ENCODE measurements at places on chromosomes 5 and 9.

- DNase-seq, result no peak
These were observed 48.1 kb downstream of the SPATA31C2 start for GRCh38 chr9:88090151-88090581.

- DNase-seq, result no peak
These were observed 1063.2 kb upstream of the ACO1 start for GRCh38 chr9:31321256-31321655.

DNA sequence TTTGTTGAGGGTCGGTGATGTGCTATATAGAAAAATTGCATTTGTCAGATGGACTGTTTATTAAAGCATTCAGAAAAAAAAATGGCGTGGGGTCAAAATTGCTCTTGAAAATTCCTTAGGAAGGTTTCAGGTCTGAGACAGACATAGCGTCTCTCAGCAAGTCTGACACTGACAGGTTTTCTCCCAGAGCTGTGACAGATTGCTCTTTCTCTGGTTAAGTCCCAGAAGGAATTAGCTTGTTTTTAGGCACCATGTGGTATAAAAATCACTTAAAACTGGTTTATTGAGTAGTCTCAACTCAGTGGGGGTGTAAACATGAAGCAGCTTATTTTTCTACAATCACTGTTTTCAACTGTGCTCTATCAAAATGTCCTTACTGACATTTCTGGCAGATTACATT, 1379.8 kb downstream of the MAT2B start:
- no peak for DNase-seq

DNA sequence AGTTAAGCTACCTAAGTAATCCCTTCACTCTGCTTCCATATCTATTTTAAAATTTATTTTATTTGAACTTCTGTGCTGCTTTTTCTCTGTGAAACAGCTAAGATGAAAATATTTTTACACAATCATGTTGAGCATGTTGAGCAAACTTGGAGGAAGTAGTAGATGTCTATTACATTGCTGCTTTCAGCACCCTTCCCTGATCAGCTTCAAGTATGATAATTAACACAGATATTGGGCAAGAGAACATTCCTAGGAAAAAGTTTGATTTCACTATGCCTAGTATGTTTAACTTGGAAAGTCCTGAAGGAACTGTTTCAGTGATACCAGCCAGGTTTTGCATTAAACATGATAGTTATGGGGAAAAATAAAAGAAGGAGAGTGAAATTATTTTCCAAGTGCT, 283.6 kb downstream of the ELAVL2 start:
- DNase-seq, result no peak

DNA sequence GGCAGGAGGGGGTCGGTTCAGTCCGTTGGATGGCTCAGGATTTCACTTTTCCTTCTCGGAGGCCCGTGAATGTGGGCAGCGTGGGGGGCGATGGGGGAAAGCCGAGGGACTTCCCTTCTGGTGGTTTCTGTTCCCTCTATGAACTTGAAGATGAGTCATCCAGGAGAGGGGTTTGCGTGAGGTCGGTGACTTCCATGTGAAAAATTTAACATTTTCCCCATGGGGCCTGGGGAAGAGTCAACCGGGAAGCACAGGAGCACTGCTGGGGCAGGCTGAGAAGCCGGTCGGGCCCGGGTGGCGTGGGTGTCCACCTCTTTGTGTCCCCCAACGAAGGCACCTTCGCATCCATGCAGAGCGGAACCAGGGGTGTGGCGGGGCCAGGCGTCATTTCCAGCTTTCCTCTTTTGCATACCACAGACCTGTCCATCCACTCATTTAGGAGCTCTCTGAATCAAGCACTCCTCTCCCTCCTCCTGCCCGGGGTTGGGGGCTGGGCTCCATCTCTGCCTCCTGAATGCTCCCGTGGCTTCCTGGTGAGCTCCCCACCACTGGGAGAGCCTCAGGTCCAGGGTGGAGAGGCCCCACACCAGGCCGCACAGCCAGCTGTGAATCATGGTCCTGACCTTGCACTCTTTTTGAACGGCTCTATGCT, 68.4 kb downstream of the ANKRD33B start:
- peak; percentile 12 for DNase-seq

- no peak for DNase-seq
These were observed 92.2 kb upstream of the SLC30A5 start for GRCh38 chr5:69001627-69002026.

DNA sequence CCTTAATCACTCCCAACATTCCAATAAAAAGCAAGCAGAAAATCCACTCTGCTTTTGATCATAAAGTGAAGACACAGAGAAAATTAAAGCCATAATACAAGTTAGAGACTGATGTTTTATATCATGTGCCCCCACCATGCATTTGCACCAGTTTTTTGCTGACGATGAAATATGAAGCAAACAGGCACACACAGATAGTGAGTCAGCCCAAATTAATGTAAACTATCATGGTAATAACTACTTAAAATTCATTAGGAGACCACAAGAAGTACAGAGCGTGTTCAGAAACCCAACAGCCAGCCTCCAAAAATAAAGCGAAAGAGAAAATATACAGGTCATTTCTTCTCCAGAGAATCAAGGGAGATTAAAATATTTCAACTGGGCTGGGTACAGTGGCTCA, 46.4 kb upstream of the KDM4C start:
- DNase-seq, result no peak

DNA sequence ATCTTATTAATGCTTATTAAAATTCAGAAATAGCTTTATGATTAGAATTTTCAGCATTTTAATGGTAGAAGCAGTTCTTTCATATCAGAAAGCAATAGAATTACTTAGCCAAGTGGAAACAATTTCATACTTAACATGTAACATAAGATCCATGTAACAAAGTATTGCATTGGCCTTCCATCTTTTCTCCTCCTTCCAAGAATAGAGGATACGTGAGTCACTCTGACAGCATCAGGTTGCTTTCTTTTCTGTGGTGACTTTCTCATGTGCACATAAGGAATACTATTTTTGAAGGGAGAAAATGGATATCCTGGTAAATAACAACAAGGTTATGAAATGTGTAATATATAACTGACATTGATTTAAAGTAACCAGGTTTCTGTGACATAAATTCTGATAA, 272.2 kb downstream of the ANXA1 start:
- no peak for DNase-seq

GRCh38 chr9:130041648-130042405, 1.2 kb downstream of the FNBP1 start:
- no peak for DNase-seq

GRCh38 chr5:123585871-123586270, 73.9 kb downstream of the CSNK1G3 start:
- DNase-seq, result no peak

DNA sequence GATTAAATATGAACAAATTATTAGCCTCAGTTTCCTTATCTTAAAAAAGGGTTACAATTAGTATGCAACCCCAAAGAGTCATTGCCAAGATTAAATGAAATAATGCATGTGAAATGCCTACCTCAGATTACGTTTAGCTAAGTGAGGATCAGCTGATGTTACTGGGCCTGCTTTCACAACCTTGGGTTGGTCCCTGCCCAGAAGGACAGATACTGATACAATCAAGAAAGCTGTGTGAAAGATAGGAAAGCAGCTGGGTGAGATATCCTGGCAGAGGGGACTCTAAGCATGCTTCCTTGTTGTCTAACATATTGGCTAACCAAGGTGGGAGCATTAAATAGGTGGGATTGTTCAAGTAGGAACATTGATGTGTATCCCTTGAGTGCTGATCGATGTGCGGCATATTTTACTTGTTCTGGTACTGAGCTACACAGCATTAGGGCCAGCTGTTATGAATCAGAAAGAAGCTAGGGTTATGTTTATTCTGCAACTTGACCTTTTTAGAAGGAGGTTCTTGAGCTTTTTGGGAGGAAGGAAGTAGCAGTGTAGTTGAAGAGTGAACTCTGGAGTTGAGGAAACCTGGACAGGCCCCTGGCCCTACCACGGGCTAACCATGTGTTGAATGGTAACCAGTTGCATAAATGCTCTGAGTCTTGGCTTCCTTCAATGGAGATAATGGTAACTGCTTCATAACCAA, 28.9 kb downstream of the SNX24 start:
- DNase-seq, result no peak

DNA sequence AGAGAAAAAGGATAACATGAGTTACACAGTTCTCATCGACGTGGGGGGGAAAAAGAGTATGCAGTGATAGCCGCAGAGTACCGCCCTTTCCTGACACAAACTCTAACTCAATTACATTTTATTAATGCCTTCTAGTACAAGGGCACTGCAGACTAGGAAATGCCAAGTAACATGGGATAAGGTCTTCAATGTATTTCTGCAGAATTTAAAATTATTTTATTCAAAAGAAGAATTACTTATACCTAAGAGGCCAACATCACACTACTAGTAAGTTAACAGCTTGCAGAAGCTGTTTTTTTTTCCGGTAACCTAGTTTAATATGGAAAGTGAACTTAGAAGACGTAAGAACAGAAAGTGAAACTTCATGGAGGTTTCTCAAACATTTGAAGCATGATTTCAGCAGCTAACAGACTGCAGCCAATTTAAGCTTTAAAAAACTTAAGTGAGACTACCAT, 3.9 kb downstream of the SETX start:
- peak; percentile 13 for DNase-seq

- DNase-seq, result no peak
These were observed 419.4 kb upstream of the IRX4 start for GRCh38 chr5:2302169-2302568.

GRCh38 chr5:143418140-143418866, 14.8 kb upstream of the NR3C1 start:
- no peak for DNase-seq

GRCh38 chr5:1763548-1763911, 36.1 kb downstream of the MRPL36 start:
- DNase-seq, result no peak

DNA sequence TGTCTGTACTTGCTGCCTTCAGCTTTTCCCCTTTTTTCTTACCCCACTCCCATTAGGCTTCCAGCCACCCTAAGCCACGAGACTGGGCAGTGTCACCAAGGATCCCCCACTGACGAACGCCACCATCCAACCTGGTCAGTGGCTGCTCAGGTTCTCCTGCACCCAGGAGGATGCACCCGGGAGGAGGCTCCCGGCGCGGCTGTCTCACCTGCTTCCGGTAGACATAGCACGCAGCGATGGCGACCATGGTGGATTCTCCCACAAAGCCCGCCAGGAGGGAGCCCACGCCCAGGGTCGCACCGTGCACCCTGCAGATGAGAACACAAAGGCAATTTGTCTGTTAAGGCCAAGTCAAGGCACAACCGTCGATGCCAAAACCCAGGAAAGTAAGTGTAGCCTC, 48.1 kb downstream of the OTULIN start:
- DNase-seq, result no peak

- DNase-seq, result no peak
These were observed 1.1 kb downstream of the PRR7 start for GRCh38 chr5:177447611-177448243.

DNA sequence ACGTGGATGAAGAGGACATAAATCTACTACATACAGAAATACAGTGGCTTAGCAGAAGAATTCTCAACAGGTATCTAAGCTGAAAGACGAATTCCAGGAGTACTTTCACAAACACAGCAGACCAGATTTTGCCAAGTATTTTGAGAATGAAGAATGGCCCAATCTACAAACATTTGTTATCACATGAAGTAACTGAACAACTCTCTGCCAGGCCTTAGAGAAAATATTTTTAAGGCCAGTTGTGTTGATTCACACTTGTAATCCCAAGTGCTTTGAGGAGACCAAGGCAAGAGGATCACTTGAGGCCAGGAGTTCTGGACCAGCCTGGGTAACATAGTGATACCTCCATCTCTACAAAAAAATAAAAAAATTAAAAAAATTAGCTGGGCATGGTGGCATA, 14.3 kb downstream of the AGTPBP1 start:
- DNase-seq, result no peak

- DNase-seq, result no peak
These were observed 6.6 kb upstream of the ENC1 start for GRCh38 chr5:74647096-74647495.
